Cortex of kidney (tissue), 1 donor: ENCODE measurements at places on chromosomes 2 and 18.

- no peak for DNase-seq
Observed at GRCh38 chr2:212958133-212958532, 193.3 kb downstream of the IKZF2 start.

GRCh38 chr18:74895686-74896085 lies 298.0 kb downstream of the ZNF407 start:
- DNase-seq = no peak

GRCh38 chr2:134402410-134402809 lies 148.5 kb downstream of the MGAT5 start:
- no peak for DNase-seq

DNA sequence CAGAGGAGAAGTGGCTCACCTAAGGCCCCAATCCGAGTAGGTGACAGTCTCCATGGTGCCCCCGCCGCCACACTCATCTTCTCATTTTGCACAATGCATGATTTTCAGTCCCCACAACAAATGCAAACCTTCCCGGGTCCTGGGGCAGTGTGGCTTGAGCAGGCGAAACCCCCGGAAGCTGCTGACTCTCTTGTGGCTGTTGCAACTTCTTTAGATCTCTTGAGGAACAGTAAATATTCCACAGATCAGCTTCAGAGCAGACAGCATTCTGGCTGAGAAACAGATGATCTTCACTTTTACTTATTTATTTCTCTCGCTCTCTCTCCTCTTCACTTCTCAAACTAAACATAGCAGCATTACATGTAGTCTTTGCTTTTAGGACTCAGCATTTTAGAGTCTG lies 51.9 kb downstream of the ASAP2 start:
- no peak for DNase-seq

- no peak for DNase-seq
Observed at GRCh38 chr2:215320679-215321078, 8.8 kb downstream of the ATIC start.

DNA sequence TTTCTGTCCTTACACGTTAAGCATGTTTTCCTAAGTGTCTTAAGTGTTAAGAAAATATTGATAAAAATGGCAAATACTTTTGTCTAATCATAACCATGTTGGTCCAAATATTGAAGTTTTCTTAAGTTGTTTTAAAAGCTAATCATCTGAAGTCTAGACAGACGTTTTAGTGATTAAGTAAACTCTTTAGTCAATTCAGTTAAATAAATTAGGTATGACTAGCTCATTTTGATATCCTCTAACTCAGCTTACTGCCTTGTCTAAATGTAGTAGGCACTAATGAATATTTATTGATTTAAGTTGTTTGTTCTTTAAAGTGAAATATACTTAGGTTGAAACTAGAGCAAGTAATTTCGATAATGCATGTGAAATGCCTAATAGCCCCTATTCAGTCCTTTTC lies 471.8 kb upstream of the CHST9 start:
- no peak for DNase-seq

- DNase-seq = no peak
Observed at GRCh38 chr18:64695851-64696553, 547.1 kb upstream of the LINC00305 start.

GRCh38 chr2:51149725-51150124 lies 117.8 kb upstream of the NRXN1 start:
- DNase-seq = no peak

DNA sequence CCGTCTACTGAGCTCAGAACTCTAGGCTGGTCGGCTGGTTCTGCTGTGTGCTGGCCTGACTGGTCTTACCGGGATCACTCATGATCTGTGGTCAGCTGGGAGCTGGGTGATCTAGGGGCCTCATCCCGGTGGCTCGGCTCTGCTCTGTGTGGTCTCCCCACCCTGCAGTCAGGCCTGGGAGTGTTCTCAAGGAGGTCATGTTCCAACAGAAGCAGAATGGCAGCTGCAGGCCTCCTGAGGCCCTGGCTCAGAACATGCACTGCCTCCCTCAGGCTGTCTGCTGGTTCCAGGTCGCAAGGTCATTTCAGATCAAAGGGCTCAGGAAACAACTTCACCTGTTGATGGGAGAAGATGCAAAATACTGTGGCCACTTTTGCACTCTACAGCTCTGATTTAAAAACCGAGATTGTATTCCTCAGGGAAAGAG lies 81.1 kb upstream of the RFX8 start:
- DNase-seq = no peak

DNA sequence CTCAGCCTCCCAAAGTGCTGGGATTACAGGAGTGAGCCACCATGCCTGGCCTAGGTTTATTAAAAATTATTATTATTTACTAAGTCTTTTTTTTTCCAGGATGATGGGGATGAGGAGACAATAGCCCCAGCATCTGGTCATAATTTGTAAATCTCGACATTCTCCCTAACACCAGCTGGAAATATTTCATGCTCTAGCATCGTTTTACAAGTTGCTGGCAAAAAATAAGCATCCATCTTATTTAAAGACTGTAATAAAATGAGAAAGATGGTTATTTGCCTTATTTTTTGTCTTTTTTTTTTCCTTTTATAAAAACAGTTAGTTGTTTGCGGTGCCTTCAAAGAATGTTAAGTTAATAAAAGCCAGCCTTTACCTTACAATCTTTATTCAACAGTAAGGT lies 56.7 kb downstream of the SF3B1 start:
- no peak for DNase-seq

- DNase-seq = no peak
Observed at GRCh38 chr2:134234535-134234934, 19.3 kb upstream of the MGAT5 start.

DNA sequence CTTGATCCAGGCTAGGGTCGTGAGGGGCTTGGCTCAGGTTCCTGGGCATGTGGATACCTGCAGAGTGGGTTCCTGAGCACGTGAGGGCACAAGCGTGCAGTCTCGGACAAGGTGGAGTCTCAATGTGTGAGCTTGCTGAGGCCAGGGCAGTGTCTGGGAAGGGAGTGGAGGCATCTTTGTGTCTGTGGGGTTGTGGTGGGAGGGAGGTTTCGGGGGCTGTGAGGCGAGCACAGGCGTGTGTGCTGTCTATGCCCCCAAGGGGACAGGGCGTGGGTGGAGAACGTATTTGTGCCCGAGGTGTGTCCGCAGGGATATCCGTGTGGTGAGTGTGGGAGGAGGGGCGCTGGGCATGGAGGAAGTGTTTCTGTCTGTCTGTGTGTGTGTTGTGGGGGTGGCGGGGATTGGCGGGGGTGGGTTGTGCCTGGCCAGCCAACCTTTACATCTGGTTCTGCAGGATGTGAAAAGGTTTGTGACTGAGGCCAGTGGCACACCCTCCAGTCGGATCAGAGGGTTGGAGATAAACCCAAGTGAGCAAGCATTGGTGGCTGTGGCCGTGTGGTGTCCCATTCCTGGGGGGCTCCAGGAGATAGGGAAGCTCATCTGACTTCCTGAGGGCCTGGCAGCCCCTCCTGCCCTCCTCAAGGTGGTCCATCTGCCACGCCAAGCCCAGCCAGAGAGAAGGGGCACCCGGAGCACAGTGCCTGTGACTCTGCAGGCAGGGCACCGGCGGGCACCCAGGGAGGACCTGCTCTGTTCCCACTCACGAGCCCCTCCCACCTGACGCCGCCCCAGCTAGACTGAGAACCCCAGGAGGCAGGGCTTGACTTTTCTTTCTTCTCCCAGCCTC lies 57.1 kb downstream of the ZFP36L2 start:
- no peak for DNase-seq

DNA sequence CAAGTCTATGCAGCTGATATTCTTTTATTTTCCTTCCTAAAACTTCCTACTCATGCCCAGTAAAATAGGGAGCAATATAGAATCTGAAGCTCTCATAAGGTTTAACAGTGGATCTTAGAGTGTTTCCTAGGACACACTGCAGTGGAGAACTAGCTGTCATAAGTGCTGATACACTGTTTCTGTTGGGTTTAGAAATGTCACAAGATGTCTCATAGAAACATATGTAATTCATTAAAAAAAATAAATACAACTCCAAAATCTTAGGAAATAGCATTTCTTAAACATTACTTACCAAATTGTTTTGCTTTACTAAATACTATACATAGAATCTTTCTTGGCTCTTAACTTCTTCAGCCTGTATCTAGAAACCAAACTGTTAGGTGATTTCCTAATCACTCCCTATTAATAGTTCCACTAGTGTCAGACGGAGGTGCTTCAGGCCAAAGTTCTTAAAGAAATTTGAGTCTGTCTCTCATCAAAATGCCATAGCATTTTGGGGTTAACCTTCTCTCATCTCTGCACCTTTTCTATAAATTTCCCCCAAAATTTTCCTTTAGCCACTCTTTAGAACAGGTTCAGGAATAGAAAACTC lies 93.7 kb downstream of the CERKL start:
- no peak for DNase-seq

DNA sequence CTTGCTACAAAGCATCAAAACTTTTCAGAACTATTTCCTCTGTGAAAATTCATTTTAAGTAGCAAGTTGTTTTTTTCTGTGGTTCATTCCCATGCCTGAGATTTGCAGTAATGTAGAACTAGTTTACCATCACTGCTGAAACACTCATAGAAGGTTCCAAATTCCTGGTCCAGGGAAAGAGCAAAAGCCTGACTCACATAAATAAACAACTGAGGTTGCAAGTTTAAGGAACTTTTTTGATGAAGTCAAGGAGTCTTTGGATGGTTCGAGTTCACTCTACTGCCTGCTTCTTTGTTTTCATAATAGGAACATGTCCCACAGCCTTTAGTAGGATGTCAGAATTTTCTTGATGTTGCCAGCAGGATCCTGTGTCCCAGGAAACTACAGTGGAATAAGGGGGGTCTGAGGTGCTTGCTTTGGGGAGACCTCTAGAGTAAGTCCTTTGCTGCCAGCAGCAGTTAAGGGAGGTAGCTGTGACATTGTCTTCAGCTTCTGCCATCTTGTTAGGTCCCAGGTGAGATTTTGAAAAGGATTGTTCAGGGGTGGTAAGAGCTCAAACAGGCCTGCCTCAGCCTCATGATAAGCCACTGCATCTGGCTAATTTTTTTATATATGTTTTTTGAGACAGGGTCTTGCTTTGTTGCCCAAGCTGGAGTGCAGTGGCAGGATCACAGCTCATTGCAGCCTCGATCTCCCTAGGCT lies 43.9 kb downstream of the ACSL3 start:
- no peak for DNase-seq

DNA sequence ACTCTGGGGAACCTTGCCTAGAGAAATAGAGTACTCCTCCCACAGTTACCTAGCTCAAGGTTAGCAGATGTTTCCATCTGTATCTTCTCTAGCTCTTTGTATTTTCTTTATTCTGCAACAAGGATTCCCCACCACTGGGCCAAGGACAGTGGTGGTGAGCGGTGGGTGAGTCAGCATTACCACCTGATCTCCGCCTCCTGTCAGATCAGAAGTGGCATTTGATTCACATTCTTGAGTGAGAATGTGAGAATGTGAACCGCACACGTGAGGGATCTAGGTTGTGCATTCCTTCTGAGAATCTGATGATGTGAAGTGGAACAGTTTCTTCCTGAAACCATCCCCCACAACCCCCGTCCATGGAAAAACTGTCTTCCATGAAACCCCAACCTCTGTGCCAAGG lies 9.0 kb downstream of the EPB41L3 start:
- no peak for DNase-seq

DNA sequence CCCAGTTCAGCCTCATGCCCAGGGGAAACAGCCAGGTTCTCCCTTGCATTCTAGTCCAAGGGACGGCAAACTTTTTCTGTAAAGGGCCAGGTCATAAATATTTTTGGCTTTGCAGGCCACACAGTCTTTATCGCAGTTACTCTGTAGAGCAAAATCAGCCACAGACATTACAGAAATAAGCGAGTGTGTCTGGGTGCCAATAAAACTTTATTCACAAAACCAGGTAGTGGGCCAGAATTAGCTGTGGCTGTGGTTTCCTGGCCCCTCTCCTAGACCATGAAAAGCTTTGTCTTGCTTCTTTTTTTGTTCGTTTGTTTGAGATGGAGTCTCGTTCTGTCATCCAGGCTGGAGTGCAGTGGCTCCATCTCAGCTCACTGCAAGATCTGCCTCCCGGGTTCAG lies 80.1 kb downstream of the EIPR1 start:
- DNase-seq = no peak

DNA sequence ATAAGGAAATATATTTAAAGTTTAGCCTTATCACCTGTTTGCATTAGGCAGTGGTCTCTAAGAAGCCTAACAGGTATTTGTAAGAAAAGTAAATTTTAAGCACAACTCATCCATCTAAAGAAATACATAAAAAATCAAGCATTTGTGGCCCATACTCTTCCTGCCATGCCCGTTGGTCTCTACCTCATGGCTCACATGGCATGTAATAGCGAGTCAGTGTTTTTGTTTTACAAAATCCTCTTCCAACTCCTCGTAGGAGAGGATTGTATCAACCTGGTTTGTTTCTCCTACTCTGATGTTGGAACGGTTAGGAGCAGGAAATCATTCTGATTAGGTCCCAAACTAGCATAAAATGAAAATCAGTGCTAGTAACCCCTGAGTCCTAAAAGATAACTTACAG lies 91.8 kb downstream of the FMNL2 start:
- DNase-seq = no peak

GRCh38 chr2:199765646-199766045 lies 85.3 kb downstream of the FTCDNL1 start:
- DNase-seq = no peak

DNA sequence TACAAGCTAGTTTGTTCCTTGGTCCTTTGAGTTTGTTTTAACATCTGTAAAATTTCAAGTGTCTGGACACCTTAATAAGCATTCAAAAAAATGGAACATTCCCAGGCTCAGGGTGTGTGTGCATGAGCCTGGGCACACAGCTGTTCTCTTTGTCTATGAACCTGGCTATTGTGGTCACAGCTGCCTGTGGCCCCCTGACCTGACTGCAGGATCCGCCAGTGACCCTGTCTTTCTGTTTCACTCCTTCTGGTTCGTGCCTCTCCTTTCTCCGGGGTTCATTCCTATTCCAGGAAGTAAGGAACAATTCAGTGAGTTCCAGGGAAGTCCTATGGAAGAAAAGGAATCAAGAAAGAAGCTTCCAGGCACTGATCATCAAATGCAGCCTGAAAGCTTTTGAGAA lies 35.6 kb downstream of the VWA3B start:
- DNase-seq = no peak

GRCh38 chr2:30559544-30560275 lies 112.7 kb downstream of the LCLAT1 start:
- DNase-seq = no peak

- no peak for DNase-seq
Observed at GRCh38 chr2:8539743-8540551, 141.9 kb upstream of the ID2 start.

GRCh38 chr2:43412114-43412753 lies 183.6 kb downstream of the THADA start:
- DNase-seq = no peak

DNA sequence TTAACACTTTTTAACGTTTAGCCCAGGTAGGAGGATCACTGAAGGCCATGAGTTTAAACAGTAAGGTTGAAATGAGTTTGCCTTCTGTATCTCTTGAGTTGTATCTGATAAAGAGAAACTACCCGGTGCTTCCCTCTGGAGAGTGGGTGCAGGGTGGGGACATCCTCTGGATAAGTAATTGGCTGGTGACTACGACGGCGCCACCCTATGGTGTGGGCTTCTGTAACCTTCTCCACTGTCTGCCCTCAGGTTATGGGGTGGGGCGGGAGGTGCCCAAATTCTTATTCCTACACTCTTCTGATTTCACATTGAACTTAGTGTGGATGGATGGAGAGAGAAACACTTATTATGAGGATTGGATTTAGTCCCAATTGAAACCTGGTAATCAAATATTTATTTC lies 68.8 kb downstream of the LDLRAD4 start:
- no peak for DNase-seq

GRCh38 chr18:76721207-76721996 lies 101.0 kb upstream of the ZNF236 start:
- DNase-seq = no peak

- DNase-seq = no peak
Observed at GRCh38 chr2:100214265-100214971, 72.0 kb upstream of the AFF3 start.
